ENCODE measurements at places on chromosomes 3 and 15. TPM values are rescaled to one million over a fixed set of nuclear protein-coding genes. Genes with fewer than 3 reads are reported as not detected.

Gene GALNT15
- 1.3 TPM for total RNA-seq

Gene STX19
- not detected for total RNA-seq

Gene GABRR3
- not detected for total RNA-seq

Gene GOLGA6L6
- not detected for total RNA-seq

Gene SLC28A2
- not detected for total RNA-seq

Gene CIDEC
- not detected for total RNA-seq

Gene CAMK2N2
- not detected for total RNA-seq

Gene ZBTB20
- total RNA-seq: 18.2 TPM

Gene COMMD2
- 62.8 TPM for total RNA-seq

Gene SCAPER
- 4.6 TPM for total RNA-seq

Gene MESP2
- not detected for total RNA-seq

Gene IQGAP1
- 235 TPM for total RNA-seq

Gene CCDC191
- 0.39 TPM for total RNA-seq

Gene NR1I2
- 0.08 TPM for total RNA-seq

Gene NR2F2
- total RNA-seq: 9.8 TPM

Gene CSPG4
- 0.32 TPM for total RNA-seq

Gene ROPN1B
- total RNA-seq: not detected

Gene XRN1
- total RNA-seq: 17.4 TPM

Gene NEO1
- 28.3 TPM for total RNA-seq

Gene TM4SF18
- total RNA-seq: 2.4 TPM

Gene FMN1
- 2.3 TPM for total RNA-seq

Gene EEFSEC
- total RNA-seq: 2.5 TPM

Gene MAGI1
- total RNA-seq: 4.6 TPM

Gene COLQ
- not detected for total RNA-seq

Gene GOLGA8S
- total RNA-seq: 0.05 TPM

Gene ECE2
- total RNA-seq: not detected

Gene CCRL2
- 0.97 TPM for total RNA-seq

Gene SCN11A
- not detected for total RNA-seq

Gene ROPN1
- not detected for total RNA-seq

Gene VGLL3
- 17.1 TPM for total RNA-seq

Gene SPRED1
- 32.9 TPM for total RNA-seq

Gene TIMP4
- total RNA-seq: 0.08 TPM

Gene IL17RC
- 19.5 TPM for total RNA-seq

Gene TNFSF10
- not detected for total RNA-seq

Gene ZNF654
- total RNA-seq: 8.3 TPM

Gene CPN2
- total RNA-seq: not detected

Gene MOBP
- total RNA-seq: not detected

Gene PHC3
- total RNA-seq: 31.3 TPM

Gene HRG
- total RNA-seq: not detected

Gene MESD
- total RNA-seq: 26.3 TPM

All from SJSA1 (cell line).